Mucosa of gallbladder (tissue), 1 donor: ENCODE measurements at places on chromosomes 2 and 18.
A peak's percentile ranks its signal among the peaks of the same experiment; 100 is the strongest.

DNA sequence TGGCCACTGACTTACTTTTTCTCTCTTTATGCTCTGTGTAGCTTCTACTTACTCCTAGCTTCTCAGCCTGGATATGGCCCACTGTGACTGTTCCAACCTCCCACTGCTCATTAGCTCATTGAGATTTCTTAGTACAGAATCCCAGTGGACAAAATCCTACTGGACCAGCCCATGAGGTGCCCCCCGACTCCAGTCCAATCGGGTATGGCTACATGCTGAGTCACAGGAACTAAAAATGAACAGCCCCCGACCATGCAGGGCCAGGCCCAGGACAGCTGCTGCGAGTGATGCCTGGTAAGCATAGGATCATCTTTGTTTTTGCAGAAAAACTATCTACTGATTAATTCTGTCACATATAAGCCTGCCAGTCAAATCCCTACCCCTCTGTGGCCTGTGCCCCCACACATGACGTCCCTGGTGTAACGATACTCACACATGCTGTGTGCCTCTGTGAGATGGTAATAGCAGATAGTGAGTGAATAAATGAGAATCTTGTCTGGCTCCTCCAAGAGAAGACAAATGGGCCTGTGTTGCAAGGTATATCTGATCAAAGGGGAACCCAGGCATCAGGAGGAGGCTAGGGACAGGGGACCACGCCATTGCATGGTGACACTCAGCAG lies 85.9 kb upstream of the KLF7 start:
- DNase-seq: no peak

- DNase-seq: no peak
Measured at GRCh38 chr2:147884830-147885229, 40.0 kb downstream of the ACVR2A start.

DNA sequence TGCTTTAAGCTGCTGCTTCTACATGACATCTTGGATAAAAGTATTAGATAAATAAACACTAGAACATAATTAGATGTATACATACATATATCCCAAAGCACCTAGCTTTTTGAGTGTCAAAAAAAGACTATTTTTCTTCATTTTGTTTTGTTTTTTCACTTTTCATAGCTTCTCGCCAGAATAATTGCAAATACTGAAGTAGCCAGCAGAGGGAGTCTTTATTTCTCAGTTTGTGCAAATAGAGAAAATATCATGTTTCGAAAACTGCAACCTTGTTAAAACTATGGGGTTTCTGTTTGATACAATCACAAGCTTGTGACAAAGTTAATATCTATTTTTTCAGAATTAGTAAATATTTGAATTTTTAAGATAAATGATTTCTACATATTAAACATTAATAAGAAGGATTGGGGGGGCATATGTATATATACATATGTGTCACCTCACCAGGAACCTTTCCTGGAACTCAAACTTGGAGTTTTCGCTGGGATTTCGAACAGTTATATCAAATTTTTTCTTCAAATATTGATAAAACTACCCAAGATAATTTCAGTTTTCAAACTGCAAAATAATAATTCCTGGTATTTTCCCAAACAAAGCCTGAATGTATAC lies 61.0 kb downstream of the GRB14 start:
- DNase-seq: no peak

GRCh38 chr18:37184209-37184868 lies 355.4 kb downstream of the KIAA1328 start:
- no peak for DNase-seq

DNA sequence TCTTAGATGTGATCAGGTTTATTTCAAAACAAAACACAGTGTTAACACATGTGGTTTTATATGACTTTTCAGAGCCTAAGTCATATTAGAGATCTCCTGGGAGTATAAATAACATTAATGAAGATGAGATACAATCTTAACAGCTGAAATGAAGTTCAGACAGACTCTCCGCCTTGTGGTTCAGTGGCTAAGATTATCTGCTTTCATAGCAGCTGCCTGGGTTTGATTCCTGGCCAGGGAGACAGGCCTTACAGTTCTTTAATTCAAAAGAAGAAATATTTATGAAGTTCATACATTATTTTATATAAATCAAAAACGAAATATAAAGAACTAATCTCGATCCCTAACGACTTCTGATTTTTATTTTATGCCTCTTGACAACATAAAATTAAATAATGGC lies 35.2 kb upstream of the TTC32 start:
- DNase-seq: no peak

GRCh38 chr2:116456429-116456828 lies 1358.1 kb upstream of the DDX18 start:
- DNase-seq: no peak

DNA sequence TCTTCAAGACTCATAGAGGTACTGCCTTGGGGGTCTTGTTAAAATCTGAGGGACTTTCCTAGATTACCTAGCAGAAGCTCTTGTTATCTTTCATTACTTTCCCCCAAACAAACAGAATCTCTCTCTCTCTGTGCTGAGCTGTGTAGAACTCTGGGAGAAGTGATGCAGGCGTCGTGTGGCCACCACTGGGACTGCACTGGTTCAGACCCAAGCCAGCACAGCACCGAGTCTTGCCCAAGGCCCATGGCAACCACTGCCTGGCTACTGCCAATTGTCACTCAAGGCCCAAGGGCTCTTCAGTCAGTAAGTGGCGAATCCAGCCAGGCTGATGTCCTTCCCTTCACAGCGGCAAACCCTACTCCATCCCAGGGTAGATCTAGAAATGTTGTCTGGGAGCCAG lies 28.6 kb downstream of the PPP1R1C start:
- no peak for DNase-seq

DNA sequence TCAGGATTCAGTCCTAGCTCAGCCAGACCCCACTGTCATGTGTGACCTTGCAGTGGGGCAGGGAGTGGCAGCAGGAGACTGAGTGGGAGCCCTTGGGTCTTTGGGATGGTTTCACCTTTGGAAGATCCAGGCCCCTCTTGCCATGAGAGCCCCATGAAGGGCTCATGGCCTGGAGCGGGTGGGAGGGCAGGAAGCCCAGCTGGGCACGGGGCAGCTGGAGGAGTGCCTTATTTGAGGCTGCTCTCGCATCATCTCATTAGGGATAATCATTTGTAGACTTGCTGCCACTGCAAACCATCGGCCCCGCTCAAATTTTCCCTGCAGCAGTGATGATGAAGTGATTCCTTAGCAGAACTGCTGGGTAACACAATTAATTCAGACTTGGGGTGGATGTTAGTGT lies 73.9 kb downstream of the TGOLN2 start:
- DNase-seq: no peak

DNA sequence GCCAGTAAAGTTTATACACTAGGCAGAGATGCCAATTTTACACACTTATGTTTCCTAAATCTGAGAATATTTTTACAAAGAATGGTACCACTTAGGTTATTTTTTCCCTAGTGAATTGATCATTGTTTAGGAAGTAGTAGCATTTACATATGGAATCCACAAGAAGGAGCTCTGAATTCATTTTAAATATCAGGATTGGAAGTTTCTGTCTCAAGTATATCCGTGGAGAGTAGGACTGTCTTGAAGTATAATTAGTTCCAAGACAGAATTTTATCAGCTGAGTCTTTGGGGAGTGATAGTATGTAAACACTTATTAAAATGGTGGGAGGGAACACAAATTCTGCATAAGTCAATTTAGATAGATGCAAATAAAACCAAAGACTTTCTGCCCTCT lies 82.3 kb upstream of the FAM98A start:
- DNase-seq: no peak

DNA sequence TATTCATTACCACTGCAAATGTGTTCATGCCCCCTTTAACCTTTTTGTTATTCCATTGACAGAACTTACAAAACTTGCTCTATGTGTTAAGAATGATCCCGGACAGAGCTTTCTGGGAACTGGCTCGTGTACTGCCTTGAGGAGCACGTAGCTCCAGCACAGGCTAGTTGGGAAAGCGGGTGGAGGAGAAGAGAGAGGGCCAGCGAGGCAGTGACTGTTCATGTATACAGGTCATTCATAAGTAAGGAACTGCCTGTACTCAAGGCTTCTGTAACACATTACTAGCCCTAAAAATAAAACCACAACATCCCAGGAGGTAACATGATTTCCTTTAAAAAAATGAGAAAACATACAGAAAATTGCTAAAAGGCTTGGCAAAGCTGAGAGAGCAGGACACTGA lies 109.0 kb downstream of the STK39 start:
- DNase-seq: no peak

DNA sequence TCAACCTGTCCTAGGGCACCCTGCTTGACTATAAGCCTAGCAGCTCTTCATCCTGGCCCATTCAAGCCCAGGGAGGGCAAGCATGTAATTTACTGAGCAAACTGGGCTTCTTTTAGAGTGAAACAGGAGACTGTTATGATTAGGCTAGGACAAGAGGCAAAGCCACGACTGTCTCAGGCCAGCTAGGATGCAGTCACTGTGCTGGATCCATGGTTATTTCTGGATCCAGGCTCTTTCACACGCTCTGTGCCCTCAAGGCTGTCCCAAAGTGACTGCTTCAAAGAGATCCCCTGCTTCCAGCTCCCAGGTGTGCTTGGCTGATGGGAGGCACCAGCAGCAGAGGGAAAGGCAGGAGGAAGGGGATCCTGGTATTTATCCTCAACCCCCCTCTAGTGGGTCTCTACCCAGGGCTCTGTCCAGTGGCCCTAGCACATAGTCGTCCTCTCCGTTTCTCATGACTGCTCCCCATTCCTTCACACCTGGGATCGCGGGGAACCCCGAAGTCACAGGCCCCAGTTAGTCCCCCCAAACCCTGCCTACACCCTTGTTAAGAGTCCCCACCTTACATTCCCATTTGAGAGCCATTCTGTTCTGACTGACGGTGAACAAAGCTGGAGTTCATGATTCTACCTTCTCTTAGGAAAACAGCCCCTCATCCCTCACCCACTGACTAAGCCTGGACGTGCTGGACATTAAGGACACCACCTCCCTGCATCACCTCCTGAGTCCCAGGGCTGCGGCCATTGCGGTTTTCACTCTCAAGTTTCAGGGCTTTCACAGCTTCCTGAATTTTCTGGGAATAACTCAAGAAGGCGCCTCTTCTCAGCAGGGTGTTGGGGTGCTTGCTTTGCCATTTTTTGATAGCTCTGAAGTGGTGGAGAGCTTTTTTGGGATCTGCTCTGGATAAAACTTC lies 63.2 kb downstream of the POLR1A start:
- no peak for DNase-seq

DNA sequence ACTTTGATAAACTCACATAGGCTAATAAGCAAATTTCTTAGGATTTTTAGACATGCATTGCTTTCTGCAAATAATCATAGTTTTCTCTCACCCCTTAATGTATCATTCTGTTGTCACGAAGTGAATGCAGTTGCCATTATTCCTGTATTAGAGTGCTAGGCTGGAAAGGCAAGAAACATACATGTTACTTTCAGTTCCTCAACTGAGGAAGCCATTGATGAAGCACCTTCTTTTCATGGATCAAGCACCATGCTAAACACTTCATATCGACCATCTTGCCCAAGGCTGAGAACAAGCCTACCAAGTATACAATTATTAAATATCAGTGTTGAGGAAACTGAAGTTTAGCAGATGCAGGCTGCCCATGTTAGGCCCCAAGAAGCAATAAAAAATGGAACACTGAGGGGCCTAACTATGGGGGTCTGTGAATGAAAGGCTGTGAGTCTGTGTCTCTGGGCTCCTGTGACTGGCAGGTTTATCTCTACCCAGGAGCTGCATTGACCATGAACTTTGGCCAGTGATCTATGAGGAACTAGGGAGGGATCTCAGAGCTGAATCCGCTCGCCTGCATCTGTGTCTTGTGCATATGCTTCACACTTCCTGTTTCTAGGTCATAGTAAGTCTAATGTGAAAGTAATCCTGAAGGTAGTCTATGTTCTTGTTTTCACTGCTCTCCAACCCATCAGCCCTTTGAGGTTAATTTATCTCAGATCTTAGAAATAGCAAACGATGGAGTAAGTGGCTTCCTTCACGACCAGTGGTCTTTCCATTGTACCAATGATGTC lies 16.0 kb upstream of the TSPYL6 start:
- no peak for DNase-seq

DNA sequence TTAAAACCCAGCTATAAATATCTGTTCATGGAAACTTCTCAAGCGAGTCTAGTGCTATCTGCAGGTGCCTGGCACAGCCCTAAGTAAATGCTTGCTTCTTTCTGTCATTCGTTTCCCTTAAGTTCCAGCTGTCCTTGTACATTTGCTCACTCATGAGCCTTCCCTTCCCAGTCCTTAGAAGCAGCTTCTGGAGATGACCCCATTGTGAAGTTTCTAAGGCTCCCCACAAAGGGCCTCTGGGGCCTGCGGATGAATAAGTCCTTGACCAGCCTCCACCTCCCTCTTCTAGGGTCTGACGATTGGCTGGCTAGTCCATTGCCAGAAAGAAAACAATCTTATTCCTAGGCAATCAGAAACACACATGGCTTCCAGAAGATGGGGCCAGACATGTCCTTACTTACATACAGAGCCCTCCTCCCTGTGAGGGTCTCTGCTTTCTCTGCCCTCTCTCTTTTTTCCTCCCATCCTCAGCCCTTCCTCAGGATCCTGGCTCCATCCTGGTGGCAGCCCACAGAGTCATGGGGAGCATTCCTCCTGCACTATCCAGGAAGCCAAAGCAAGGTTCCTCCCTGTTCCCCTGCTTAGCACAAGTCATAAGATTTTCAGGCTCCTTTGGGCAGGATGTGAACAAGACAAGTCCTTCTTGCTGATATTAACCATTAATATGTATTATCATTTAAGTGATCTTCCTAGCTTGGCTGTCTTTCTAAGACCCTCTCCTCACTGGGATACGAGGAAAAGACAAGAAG lies 87.3 kb downstream of the TNFRSF11A start:
- no peak for DNase-seq

DNA sequence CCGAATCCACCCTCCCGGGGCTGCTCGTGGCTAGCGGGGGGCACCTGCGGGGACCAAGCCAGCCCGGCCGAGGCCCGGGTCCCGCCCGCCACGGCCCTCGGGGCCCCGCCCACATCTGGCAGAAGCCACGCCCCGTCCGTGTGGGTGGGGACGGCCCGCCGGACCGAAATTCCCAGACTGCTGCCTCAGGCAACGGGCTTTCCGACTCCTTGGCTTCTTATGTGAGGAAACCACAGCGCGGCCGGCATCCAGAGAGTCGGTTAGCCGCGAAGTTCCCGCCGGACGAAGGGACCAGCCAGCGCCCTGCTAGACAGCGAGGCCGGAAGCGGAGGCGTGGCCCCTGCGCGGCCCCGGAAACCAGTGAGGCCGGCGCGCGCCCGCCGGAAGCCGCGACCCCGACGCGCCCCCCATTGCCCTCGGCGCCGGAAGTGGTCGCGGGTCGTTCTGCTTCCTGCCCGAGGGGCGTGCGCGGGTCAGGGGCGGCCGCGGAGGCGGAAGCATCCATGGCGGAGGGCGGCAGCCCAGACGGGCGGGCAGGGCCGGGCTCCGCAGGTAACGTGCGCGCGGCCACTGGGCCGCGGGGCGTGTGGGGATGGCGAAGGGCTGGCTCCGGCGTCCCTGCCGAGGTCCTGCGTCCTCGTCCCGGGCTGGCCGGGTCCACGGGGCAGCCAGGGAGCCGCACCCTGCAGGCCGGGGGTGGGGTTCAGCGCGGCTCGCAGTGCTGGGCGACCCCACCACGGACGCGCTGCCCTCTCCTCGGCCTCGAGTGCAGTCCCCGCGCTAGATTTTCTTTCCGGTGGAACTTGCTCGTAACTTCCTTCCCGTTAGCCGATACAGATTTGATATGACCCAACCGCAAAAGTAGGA lies at the start of gene ASB1:
Gene ASB1, plus strand, starts transcription at position 360 of the 867 bp plus-strand sequence. Its CDS starts 144 bp downstream, at position 504.
- peak; percentile 58 for DNase-seq

GRCh38 chr2:18585526-18585925 lies 3.8 kb downstream of the NT5C1B start:
- no peak for DNase-seq

- no peak for DNase-seq
Measured at GRCh38 chr2:221753401-221753800, 181.3 kb upstream of the EPHA4 start.

- no peak for DNase-seq
Measured at GRCh38 chr2:190819840-190820301, 60.8 kb upstream of the GLS start.
